ENCODE measurements at places on chromosomes 1 and 21.

GRCh38 chr21:38649120-38649519, 150.8 kb upstream of the ERG start:
- no peak for DNase-seq

GRCh38 chr1:116230712-116231111, 119.5 kb downstream of the MAB21L3 start:
- no peak for DNase-seq

GRCh38 chr1:227924833-227925574, 22.7 kb downstream of the WNT9A start:
- DNase-seq: no peak

- DNase-seq: no peak
These were observed at the start of gene BMP8A for GRCh38 chr1:39491146-39491921. Gene BMP8A (plus strand): TSS chr1:39491636. CDS start chr1:39491992, 356 bp downstream.

DNA sequence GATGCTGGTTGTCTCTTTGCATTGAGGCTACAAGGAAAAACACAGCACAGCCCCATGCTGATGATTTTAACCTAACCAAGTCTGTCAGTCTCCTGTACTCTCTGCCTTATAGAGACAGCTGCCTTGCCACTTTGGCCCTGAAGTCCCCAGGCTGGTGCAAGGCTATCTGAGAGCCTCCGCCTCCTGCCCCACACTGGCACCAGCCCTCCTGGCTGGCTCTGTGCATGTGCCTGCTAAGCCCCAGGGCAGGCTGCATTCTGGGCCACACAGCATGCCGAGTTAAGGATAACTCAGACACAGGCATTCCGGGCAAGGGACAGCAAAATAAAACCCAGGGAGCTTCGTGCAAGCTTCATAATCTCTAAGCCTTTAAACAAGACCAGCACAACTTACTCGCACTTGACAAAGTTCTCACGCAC, 910 bp downstream of the RUNX1 start:
- no peak for DNase-seq

DNA sequence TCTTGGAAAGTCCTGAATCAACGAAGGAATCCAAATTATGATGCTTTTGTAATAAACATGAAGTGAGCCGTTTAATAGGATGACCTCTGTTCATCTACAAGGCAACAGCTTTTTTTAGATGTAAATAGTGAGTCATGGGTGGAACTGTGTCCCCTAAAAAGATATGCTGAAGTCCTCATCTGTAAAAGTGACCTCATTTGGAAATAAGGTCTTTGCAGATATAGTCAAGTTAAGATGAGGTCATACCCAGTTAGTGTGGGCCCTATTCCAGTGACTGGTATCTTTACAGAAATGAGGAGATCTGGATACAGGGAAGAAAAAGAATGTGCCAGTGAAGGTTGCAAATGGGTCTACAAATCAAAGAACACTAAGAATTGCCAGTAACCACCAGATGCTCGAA, 1287.3 kb upstream of the ADGRL4 start:
- DNase-seq: no peak

DNA sequence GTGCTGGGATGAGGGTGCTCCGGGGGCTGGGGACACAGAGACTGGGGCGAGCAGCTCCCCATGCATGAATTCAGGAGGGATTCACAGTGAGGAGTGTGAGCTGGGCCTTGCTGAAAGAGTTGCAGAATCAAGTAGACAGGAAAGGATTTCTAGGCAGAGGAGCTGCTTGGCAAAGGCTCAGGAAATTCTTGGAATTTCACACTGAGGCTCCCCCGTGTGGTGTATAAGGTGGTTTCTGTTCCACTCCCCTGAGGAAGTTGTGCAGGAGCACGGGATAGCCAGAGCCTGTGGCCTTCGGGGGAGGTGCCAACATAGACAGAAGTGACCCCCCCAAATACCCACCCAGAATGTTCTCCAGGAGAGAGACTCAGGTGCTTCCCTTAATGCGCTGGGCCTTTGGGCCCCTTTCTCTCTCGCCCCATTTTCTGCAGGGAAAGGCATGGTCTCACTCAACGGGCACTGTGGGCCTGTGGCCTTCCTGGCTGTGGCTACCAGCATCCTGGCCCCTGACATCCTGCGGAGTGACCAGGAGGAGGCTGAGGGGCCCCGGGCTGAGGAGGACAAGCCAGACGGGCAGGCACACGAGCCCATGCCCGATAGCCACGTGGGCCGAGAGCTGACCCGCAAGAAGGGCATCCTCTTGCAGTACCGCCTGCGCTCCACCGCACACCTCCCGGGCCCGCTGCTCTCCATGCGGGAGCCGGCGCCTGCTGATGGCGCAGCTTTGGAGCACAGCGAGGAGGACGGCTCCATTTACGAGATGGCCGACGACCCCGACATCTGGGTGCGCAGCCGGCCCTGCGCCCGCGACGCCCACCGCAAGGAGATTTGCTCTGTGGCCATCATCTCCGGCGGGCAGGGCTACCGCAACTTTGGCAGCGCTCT, 58.5 kb upstream of the ACTL8 start:
- no peak for DNase-seq

DNA sequence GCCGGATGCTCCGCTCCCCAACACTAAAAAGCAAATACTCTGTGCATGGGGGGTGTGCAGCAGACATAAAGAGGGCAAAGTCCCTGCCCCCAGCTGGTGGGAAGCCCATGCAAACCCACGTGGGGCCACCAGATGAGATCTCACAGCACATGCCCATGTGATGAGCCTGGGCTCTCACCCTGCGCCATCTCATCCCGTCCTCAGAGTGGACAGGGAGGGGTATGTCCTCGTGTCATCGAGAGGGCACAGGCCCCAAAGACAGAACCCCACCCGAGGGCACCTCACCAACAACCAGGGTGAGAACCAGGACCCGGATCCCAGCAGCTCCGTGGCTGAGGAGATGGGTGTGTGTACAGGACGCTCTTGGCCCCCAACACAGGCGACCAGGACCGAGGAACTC, 25.1 kb upstream of the ARHGEF16 start:
- DNase-seq: no peak
